ENCODE measurements at places on chromosomes 1 and 21. TPM values are rescaled to one million over a fixed set of nuclear protein-coding genes. Genes with fewer than 3 reads are reported as not detected.

DNA sequence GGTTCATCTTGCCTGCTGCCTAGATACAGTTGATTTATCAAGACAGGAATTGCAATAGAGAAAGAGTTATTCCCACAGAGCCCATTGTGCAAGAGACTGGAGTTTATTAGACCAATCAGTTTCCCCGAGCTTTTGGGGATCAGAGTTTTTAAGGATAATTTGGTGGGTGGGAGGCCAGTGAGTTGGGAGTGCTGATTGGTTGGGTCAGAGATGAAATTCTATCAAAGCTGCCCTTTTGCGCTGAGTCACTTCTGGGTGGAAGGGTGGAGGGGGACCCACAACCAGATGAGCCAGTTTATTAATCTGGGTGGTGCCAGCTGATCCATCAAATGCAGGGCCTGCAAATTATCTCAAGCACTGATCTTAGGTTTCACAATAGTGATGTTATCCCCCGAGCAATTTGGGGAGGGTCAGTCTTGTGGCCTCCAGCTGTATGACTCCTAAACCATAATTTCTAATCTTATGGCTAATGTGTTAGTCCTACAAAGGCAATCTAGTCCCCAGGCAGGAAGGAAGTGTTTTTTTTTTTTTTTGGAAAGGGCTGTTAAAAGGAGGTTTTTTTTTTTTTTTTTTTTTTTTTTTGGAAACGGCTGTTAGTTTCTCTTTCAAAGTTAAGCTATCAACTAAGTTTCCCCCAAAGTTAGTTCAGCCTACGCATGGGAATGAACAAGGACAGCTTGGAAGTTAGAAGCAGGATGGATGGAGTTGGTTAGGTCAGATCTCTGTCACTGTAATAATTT lies 7.4 kb downstream of the SLC16A4 start:
- H3K4me3 ChIP-seq = no peak overlapping the region
- peaks cover 10% of the 10 kb centered on the region for H3K4me1 ChIP-seq
- H3K27me3 ChIP-seq = no peaks in the 10 kb centered on the region
- H3K27ac ChIP-seq = no peak overlapping the region
- DNase-seq = no peak

Gene S100PBP
- 28.6 TPM for total RNA-seq

DNA sequence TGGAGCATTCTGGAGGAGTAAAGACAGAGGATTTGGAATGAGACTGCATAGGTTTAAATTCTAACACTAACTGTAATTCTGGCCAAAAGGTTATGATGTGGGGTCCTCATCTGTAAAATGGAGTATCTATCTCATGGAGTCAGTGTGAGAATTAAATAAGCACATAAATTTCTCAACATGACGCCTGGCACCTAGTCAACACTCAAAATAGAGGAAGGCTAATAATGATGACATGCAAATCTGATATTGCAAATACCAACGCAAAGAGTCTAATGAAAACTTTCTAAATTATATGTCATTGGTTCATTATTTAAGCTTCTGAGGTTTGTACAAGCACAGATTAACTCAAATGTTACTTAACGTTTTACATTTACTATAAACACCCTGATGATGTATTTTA lies 29.6 kb downstream of the APP start:
- peaks cover 7% of the 10 kb centered on the region for H3K4me1 ChIP-seq
- H3K4me3 ChIP-seq = no peak overlapping the region
- no peaks in the 10 kb centered on the region for H3K36me3 ChIP-seq
- no peaks in the 10 kb centered on the region for H3K27me3 ChIP-seq

GRCh38 chr1:234572966-234573365 lies 37.0 kb downstream of the IRF2BP2 start:
- no peak overlapping the region for H3K27ac ChIP-seq
- no peaks in the 10 kb centered on the region for H3K36me3 ChIP-seq
- no peaks in the 10 kb centered on the region for H3K4me1 ChIP-seq

DNA sequence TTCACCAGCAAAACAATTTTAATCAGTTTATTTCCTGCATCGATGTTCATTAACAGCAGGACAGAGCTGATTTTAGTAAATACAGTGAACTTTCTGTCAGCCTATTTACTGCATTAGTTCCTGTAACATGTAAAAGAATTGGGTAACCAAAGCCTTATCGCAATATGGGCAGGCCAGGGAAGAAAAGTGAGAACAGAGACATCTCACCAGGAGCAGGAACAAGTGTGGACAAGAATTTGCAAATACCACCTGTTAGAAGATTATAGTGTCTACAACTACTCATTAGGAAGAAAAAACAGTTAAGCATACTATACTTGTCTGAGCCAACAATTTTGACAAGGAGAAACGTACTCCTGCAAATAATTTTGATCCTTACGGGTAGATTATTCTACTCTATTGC lies 1293.9 kb downstream of the PLA2G4A start:
- H3K4me1 ChIP-seq = no peaks in the 10 kb centered on the region
- H3K36me3 ChIP-seq = no peaks in the 10 kb centered on the region

- H3K4me3 ChIP-seq = no peak overlapping the region
- H3K36me3 ChIP-seq = no peaks in the 10 kb centered on the region
- no peak for DNase-seq
- H3K27ac ChIP-seq = no peak overlapping the region
- H3K27me3 ChIP-seq = no peaks in the 10 kb centered on the region
These were observed 13.2 kb downstream of the MAN1C1 start for GRCh38 chr1:25629836-25630235.

DNA sequence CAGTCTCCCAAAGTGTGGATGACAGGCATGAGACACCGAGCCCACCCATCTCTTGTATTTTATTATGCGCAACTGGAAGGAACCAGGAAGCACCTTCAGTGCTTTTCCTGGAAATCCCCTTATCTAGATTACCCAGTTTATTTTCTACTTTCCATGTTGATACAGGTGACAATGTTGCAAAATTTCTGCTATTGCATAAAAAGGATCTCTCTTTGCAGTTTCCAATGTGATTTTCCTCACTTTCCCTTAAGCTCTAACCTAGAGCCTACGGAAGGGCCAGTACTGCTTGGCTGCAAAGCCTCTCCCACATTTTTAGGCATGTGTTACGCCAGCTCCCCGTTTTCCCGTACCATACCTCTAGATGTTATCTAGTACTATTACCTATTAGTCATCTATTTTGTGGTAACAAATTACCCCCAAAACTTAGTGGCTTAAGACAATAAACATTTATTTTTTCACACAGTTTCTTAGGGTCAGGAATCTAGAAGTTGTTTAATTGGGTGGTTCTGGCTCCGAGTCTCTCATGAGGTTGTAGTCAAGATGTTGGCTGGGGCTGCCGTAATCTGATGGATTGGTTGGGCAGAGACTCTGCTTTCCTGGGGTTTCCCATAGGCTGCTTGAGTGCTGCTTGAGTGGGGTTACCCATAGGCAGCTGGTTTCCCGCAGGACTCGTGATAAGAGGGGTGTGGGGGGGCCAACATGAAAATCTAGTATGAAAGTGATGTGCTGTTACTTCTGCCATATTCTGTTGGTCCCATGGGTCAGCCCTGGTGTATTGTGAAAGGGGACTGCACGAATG lies 131.5 kb upstream of the HNRNPU start:
- no peak overlapping the region for H3K27ac ChIP-seq
- H3K27me3 ChIP-seq = no peaks in the 10 kb centered on the region
- no peak for DNase-seq
- H3K4me1 ChIP-seq = no peaks in the 10 kb centered on the region
- H3K36me3 ChIP-seq = no peaks in the 10 kb centered on the region

DNA sequence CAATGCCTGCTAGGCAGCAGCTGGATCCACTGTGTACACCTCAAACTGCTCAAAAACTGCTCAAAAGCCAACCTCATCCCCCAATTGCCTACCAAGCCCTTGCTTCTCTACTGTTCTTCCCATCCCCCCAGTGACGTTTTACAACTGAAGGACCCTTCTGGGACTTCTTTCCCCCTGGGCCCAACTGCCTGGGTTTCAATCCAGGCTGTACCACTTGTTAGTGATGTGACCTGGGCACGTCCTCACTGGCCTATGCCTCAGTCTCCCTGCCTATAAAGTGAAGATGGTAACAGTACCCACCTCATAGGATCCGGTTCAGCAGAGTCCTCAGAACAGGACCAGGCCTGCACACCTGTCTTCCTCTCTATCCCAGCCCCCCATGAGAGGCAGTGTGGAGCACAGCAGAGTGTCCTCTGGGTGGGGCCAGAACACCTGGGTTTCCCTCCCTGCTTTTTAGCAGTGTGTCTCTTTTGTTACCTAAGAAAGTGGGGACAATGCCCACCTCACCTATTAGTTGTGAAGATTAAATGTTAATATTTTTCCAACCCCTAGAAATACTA lies 1.9 kb upstream of the TEKT2 start:
- H3K27me3 ChIP-seq = peaks cover 5% of the 10 kb centered on the region
- DNase-seq = no peak
- H3K27ac ChIP-seq = no peak overlapping the region

Gene SERTAD4
- not detected for total RNA-seq
